Retinal pigment epithelial cell (primary cell): ENCODE measurements at places on chromosomes 4 and X.
A peak's percentile ranks its signal among the peaks of the same experiment; 100 is the strongest.

GRCh38 chr4:120829113-120829831 is 93.3 kb downstream of the PRDM5 start:
- no peak for DNase-seq

GRCh38 chrX:139828033-139828432 is 104.8 kb downstream of the ATP11C start:
- DNase-seq, result no peak

- DNase-seq, result no peak
Measured at GRCh38 chr4:113094802-113095201, 45.3 kb downstream of the ANK2 start.

- DNase-seq, result no peak
Measured at GRCh38 chr4:12120968-12121367, 692.3 kb upstream of the HS3ST1 start.

GRCh38 chr4:34619531-34620162 is 1624.7 kb downstream of the ARAP2 start:
- peak; percentile 39 for DNase-seq

DNA sequence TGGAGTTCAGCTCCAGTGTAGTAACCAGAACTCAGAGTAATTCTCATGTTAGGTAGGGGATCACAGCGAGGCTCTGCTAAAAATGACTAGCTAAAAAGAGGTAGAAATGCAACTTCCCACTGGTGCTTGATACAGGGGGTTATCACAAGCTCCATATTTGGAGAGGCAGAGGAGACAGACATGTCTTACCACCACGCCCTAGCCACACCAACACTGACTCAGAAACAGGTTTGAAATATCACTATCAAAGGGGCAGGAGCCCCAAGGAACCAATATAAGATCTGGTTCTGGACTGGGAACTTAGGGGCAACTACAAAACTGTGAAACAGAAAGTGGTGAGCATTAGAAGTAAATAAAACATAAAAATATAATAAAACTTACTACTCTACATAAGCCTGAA is 62.9 kb downstream of the IQCM start:
- no peak for DNase-seq

- no peak for DNase-seq
Measured at GRCh38 chr4:188092824-188093223, 16.6 kb downstream of the TRIML2 start.

DNA sequence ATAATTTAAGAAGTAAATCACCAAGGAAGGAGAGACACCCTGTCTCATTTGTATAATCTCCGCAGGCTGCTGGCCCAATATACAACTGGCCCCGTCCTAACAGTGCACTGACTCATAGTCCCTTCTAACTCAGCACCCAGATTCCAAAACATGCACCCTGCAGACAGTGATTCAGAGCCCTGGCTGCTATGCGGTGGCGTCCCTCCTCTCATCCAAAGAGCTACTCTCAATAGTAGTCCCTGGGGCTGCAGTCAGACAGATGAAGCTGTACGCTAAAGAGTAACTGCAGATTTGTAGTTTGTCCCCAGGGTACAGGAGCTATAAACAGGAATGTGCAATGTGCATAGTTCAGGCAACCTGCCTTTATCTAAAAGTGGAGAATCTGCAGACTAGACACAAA is 23.0 kb downstream of the GABRA3 start:
- no peak for DNase-seq

GRCh38 chrX:13994104-13994503 is 35.6 kb downstream of the GEMIN8 start:
- no peak for DNase-seq

DNA sequence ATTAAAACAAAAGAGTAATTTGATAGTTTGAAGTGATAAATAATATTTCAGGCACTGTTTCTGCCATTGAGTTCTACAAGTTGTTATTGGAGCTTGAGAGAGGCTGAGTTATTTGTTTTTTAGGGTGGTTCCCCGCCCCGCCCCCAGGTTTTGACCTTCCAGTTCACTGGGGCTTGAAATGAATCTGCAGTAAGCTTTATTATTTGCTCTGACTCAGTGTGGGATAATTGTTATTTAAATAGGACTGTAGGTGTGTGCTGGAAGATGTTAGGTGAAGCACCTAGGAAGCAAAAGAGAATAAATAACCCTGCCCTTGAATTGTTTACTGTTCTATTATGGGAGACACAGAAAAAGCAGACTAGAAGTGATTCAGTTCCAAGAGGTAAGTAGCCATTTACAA is 81.2 kb upstream of the KCNIP4 start:
- no peak for DNase-seq

- no peak for DNase-seq
Measured at GRCh38 chr4:152229782-152230289, 306.1 kb downstream of the FBXW7 start.

GRCh38 chrX:20361890-20362262 is 95.2 kb upstream of the RPS6KA3 start:
- peak; percentile 38 for DNase-seq

DNA sequence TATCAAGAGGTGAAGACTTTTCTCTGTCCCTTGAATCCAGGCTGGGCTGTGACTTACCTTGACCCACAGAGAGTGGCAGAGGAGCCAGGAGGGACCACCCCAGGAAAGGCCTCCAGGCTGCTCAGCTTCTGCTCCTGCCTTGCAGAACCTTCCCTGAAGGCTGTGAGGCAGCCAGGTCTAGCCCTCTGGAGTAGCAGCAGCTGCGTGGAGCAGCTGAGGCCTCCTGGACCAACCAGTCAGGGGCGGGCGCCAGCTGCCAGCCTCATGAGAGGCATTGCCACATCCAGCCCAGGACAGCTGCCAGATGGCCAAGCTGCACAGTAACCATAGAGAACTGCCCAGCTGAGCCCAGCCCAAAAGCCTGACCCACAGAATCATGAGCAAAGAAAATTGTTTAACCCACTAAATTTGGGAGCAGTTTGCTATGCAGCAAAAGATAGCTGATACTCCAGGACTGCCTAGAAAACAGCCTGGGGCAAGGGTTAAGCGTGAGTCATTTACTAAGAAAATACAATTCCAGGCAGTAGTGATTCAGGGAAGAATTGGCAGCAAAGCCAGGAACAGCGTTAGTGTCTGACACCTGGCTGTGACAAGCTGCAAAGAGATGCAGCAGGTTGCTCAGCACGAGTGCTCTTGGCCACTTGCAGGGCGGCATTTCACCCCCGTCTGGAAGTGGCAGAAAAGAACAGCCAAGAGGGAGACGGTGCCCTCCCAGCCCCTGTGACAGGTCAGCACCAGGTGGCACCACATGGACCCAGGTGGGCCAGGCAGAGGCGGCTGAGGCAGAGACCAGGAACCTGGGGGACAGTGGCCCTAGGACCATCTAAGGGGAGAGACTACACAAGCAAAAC is 14.7 kb upstream of the PDE6B start:
- no peak for DNase-seq

GRCh38 chr4:102608190-102608589 is 107.0 kb downstream of the NFKB1 start:
- no peak for DNase-seq

- no peak for DNase-seq
Measured at GRCh38 chr4:33890841-33891240, 2353.5 kb downstream of the ARAP2 start.

- DNase-seq, result peak; percentile 47
Measured at GRCh38 chrX:22950269-22951266, 49.2 kb upstream of the DDX53 start.

DNA sequence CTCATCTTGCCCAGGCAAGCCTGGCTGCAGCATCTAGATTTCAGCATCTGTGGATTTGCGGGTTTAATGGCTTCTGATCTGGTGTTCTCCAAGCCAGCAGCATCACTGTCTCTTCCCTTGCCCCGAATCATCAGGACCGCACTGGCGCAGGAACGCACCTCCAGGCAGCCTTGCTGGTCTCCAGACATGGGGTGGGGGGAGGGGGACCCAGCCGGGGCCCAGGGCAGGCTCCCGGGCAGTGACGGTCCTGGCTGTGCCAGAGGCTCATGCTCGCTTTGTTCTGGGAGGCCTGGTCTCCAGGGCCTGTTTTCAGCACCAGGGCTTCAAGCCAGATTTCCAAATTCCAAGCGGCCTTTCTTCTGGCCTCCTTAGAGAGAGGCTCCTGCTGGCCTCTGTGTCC is 4.9 kb downstream of the CFAP99 start:
- DNase-seq, result no peak

DNA sequence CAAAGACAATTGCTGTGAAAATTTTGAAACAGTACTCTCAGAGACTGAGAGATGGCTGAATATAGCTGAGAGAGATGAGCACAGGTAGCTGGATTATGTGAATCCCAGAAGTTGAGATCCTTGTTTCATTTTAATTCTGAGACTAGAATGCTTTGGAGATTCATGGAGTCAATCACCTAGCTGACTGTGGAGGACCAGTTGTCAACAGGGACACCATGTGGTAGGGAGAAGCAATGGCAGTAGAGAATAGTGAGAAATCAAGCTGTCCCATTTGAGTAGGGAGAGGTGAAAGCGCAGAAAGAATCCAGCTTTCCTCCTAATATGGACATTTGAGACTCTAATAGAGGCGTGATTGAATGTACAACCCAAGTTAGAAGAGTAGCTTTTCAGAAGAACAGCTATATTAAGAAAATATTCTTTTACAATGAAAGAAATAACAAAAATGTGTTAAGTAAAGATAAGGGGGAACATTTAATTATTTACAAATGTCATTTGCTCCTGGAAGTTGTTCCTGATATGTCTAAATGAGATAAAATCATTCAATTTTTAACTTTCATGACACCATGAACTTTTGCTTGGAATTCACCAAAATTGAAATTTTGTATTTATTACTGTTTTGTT is 30.3 kb upstream of the GLRB start:
- DNase-seq, result no peak

DNA sequence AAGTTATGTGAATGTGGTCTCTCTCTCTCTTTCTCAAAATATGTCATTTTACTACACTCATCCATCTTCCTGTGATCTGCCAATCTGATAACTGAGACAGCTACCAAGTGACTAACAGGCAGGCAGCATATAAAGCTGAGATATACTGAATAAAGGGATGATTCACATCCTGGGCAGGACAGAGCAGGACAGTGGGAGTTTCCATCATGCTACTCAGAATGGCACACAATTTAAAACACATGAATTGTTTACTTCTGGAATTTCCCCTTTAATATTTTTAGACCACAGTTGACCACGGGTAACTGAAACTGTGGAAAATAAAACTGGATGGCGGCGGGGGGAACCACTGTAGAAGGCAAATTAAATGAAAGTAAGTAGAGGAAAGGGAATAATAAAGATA is 58.6 kb upstream of the DCTD start:
- DNase-seq, result peak; percentile 9

DNA sequence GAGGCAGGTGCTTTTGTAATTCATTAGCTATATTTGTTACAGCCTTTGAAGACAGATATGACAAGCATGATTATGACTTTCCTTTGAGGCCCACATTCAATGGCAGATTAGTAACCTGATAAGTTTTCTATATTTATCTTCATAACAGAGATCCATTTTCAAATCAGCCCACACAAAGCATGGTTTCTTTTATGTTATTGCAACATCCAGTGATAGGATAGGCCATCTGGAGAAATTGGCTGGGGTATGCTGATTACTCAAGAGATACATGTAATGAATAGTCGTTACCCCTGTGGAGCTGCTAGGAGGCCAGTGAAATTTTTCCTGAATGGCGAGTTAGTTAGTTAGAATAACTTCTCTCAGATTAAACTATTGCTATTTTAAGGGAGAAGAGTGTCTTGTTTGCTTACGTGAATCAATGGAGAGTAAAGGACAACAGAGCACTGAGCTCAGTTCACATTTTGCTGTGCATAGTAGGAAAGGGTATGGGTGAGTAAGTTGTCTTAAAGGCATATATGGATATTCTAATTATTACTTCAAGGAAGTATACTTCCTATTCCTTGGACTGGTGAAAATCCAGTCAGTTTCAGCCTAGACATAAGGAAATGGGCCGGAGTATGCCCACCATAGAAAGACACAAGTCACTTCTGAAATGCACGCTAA is 79.2 kb upstream of the DKK2 start:
- DNase-seq, result no peak

GRCh38 chrX:148567779-148568178 is 67.4 kb downstream of the AFF2 start:
- no peak for DNase-seq

DNA sequence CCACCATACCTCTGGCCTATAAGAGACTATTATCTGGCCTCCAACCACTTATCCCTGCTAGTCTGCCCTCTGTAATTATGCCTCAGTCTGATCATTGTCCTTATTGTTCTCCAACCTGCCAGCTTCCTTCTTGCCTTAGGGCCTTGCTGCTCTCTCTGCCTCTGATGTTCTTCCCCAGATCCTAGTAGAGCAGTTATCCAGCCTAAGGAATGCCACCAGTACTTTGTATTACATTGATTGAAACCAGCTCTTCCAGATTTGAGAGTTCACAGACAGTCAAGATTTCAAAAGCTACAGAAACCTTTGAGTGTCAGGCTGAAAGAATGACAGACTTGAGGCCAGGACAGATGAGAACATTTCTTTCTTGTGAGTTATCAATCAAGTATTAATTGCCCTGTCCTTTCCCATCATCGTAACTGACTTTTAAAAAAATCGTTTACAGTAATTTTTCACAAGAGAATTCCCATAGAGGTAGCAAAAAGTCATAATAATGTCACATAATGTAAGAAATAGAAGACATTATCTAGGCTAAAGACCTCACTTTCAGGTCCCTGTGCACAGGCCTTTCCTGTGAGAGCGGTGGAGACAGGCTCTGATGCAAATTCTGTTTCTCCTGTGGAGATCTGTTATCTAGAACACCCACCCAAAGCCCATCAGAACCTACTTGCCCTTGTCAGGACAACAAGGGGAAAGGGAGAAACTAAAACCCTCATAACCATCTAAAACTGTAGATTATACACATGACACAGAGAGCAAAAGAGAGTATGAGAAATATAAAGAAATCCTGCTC is 64.1 kb upstream of the GUCY1A1 start:
- no peak for DNase-seq

DNA sequence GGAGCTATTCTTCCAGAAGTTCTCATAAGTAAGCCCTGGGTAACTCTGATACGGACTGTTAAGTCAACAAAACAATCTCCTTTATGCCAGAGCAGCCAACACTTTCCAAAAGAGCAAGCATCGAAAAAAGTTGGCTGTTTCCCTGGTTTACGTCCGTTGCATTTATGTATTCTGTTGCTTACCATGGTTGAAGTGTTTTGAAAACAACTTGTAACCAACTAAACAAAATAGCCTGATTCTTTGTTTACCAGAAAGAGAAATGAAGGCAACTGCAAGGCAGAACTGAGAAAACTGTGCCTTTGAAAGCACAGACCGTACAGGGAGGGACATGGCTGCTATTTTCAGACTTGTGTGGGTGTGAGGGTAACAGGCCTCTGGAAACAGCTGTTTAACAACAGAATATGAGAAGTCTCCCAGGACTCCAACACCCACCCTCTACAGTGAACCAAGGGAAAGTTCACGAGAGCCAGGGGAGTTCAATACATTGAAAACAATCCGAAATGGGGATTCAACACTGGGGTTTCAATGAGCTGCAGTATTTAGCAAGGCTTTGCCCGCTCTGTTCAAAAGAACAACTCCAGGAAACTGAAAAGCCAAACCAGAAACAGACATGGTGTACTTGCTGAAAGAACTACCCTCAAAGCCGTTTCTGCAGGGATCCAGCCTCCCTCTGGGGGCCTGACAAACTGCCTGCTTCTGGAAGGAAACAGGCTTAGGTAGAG is 95.8 kb upstream of the EGFL6 start:
- no peak for DNase-seq
